Nasal cavity respiratory epithelium epithelial cell of viscerocranial mucosa (primary cell): ENCODE measurements at places on chromosomes 5 and 9. TPM values are rescaled to one million over a fixed set of nuclear protein-coding genes. Genes with fewer than 3 reads are reported as not detected.

The GKAP1 gene
- 0.34 and 1.6 TPM in 2 replicates for total RNA-seq

The IL31RA gene
- 0.93 and 2.7 TPM in 2 replicates for total RNA-seq

The SAXO1 gene
- under 0.01 TPM in 1 of 2 replicates, not detected in the other for total RNA-seq

The PIP5KL1 gene
- 4.1 and 4.3 TPM in 2 replicates for total RNA-seq

The SLC4A9 gene
- 0.07 and 0.34 TPM in 2 replicates for total RNA-seq

The WNT8A gene
- total RNA-seq, result not detected in 2 replicates

The TIMD4 gene
- not detected in 2 replicates for total RNA-seq

The GMCL2 gene
- not detected in 2 replicates for total RNA-seq

The IGFBPL1 gene
- 0.07 TPM in 1 of 2 replicates, not detected in the other for total RNA-seq

The SPATA31A3 gene
- total RNA-seq, result not detected in 2 replicates

The FUT7 gene
- total RNA-seq, result not detected in 2 replicates

The SLC34A3 gene
- total RNA-seq, result under 0.01 TPM in 1 of 2 replicates, not detected in the other

The TAF11L10 gene
- total RNA-seq, result not detected in 2 replicates

The SLC6A19 gene
- total RNA-seq, result not detected in 2 replicates

The GPX8 gene
- 11.6 and 35.5 TPM in 2 replicates for total RNA-seq

The IFT74 gene
- 14.0 and 20.9 TPM in 2 replicates for total RNA-seq

The F2R gene
- 7.5 and 24.3 TPM in 2 replicates for total RNA-seq

The OR1Q1 gene
- total RNA-seq, result not detected in 2 replicates

The SV2C gene
- total RNA-seq, result under 0.01 TPM in 2 replicates

The IL3 gene
- not detected in 2 replicates for total RNA-seq

The ACER2 gene
- total RNA-seq, result 8.2 and 15.6 TPM in 2 replicates

The CDH9 gene
- total RNA-seq, result not detected in 2 replicates

The IFNK gene
- total RNA-seq, result not detected in 2 replicates

The PPP2R2B gene
- under 0.01 and 0.21 TPM in 2 replicates for total RNA-seq
